ENCODE measurements at places on chromosomes 4 and X.
A peak's percentile ranks its signal among the peaks of the same experiment; 100 is the strongest.

DNA sequence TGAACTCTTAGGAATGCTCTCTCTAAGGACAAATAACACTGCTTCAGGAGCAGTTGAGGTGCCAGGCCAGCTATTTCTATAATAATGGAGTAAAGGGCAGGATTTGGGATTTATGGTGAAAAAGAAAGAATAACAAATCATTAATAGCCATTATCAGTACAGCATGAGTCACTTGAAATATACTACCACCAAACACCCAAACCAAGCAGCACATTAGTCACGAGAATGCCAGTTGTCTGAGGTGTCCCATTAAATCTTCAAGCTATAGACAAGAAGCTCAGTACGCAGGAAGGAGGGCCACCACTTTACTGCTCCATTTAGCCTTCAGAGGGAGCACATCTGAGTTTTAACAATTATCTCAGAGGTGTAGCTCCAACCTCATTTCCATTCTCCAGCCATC is 106.8 kb upstream of the MAGEA10 start:
- DNase-seq = no peak

DNA sequence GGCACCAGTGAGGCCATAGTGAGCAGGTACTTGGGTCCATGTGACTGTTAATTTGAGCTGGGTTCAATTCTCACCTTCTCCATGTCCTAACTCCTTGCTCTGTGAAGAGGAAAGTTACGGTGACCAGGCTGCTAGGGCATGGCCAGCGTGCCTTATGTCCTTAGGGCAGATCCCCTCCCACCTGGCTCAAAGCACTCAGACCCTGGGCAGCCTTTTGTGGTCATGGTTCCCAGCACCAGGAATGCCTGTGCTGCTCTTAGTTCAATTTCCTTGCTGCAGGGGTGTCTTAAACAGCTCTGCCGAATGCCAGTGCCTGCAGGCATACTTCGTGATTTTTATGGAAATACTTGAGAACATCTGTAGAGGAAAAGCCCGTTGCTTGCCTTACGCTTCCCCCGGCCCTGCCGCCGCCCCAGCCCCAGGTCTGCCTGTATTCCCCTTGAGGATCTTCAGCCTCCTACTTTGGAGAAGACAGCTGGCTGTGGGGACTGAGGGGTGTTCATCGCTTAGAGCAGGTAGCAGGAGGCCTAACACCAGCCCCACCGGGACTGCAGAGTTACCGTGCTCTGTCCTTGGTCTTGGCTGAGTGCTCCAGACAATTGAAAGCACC is 3.1 kb upstream of the CDK16 start:
- DNase-seq = no peak

GRCh38 chrX:18890049-18890381 is 93.9 kb downstream of the PHKA2 start:
- DNase-seq = no peak

DNA sequence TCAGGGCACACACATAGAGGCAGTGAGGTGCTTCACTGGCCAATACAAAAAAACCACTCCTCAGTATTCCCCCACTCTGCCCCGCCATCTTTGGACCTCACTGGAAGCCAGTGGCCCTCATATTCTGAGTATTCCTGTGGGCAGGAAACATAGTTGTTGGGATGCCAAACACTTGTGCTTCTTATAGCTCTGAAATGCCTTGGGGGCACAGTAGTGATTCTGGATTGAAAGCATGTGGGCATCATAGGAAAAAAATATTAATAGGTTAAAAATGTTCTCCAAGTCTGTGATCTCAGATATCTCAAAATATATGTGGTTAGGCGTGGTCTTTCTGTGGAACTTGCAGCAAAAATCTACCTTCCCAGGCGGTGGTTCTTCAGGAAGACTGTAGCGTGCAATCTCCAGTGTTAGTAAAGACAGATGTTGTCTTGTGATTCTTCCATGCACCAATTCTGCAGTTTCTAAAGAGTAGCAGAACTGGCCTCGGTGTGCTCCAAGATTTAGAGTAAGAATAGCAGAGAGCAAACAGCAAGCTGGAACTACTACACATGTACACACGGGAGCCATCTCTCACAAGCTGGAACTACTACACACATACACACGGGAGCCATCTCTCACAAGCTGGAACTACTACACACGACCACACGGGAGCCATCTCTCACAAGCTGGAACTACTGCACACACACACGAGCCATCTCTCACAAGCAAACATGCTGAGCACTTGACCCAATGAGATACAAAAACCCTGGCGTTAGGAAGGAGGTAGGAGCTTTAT is 8.0 kb upstream of the TENM3 start:
- no peak for DNase-seq

DNA sequence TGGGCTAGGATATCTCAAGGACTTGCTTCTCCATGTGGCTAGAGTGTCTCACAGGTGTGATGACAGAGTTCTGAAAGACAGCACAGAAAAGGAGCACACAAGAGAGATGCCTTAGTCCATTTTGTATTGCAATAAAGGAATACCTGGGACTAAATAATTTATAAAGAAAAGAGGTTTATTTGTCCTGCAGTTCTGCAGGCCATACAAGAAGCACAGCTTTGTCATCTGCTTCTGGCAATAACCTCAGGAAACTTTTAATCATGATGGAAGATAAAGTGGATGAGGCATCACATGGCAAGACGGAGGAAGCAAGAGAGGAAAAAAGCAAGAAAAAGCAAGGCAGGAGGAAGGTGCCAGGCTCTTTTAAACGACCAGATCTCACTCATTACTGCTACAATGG is 126.9 kb downstream of the ADAMTS3 start:
- DNase-seq = no peak

GRCh38 chr4:141860974-141861373 is 224.6 kb downstream of the IL15 start:
- no peak for DNase-seq

- DNase-seq = peak; percentile 59
Measured at GRCh38 chrX:15749642-15750610, 11.9 kb downstream of the CA5B start.

DNA sequence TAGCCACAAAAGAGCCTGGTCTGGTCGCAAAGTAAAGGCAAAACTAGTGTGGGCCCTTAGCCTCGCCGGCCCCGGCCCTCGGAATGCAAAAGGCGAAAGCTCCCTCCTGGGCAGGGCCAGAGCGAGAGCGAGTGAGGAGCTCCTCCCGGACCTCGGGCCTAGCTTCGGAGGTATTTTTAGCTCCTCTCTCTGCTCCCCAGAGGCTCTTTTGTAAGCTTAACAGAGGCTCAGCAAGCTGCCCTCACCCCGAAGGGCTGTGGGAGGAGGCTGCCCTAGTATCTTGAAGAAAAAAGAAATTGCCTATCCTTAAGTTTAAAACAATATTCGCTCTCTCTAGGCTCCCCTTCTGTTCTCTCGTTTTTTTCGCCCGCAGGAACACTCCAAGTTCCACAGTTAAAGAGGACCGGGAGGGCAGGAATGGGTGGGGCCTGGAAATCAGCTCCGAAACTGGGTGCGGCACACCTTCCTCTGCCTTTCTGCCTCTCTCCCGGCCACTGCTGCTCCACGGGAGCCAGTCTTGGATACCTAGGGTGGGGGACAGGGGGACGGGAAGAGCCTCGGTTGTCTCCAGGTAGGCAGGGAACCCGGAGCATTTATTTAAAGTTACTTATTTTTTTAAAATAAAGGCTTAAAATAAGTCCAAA is 12.1 kb downstream of the HAND2 start:
- no peak for DNase-seq

DNA sequence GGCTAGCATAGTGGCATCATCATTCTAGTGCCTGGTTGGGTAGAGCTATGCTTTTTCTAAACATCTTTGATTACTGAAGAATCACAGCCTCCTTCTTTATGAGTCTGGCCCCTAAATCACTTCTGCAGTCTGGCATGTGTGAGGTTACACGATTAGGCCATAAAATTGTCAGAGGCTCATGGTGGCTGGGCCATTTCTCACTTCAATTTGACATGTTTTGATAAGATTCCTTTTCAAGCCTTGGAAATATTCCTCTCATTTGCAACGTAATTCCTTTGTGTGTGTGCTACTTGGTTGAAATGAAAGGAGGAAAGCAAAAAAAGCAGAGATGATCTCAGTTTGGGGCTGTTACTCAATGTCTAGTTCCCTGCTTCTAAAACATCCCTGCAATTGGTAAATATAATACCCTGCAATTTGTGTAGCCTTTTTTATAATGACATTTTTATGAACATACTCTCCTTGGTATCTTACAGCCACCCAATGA is 6.2 kb downstream of the CCKAR start:
- no peak for DNase-seq

GRCh38 chrX:154695911-154696675 is 42.7 kb upstream of the CTAG2 start:
- DNase-seq = no peak

GRCh38 chr4:12911750-12912358 is 572.3 kb downstream of the RAB28 start:
- DNase-seq = no peak

DNA sequence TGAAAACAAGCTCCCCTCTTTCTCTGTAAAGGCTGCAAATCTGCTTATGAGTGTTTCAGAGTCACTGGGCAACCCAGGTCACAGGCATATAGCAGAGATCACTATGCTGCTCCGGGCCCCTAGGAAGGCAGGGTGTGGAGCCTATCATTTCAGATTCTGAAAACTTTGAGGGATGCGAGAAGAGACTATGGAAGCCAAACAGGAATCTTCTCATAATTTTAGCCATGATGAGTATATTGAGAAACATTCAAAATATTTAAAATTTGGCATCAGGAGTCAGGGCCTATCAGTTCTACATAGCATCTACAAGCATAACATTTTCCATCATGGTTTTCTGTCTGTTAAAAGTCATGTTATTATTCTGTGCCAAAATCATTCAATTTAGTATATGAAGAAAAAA is 61.7 kb upstream of the ATXN3L start:
- DNase-seq = no peak

DNA sequence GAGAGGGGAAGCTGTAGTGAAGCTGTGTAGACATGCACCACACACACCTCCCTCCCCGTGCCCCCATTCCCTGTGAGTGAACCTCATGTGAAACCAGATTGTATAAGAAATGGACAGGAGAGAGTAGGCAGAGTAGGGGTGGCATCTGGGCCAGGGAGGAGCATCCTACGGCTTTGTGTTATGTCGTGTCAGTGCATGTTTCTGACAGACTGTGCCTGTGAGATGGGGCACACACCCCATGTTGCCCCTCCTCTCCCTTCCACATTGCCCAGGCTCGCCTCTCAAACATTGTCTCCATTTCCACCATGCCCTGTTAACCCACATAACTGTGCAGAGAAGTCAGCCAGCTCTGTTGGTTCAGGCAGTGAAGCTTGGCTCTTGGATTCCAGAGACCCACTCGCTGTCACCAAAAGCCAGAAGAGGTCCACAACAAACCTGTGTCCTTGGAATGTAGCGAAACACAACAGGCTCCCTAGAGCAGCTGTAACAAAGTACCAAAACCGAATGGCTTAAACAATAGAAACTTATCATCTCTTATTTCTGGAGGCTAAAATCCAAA is 56.1 kb downstream of the SLC9A6 start:
- DNase-seq = no peak

- no peak for DNase-seq
Measured at GRCh38 chrX:53280331-53281320, 758 bp downstream of the IQSEC2 start.

- no peak for DNase-seq
Measured at GRCh38 chr4:153725136-153725830, 34.5 kb downstream of the RNF175 start.
